ENCODE measurements at places on chromosomes 6 and 20.
A peak's percentile ranks its signal among the peaks of the same experiment; 100 is the strongest.

DNA sequence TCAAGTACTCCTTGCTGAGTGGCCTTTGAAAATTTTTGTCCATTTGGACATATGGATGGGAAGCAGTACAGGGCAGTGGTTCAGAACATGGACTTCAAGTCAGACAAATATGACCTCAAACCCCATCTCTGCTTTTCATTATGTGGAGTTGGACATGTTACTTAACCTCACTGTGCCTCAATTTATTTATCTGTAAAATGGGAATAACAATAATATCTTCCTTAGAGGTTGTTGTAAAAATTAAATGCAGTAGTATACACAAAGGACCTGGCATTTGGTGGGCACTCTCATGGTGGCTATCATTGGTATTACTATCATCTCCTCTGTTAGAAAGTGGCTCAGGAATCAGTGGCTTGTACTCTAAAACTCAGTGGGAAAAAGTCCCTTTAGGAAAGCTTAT, 204.0 kb upstream of the MYLIP start:
- DNase-seq, result no peak

GRCh38 chr6:45806172-45806571, 209.5 kb downstream of the CLIC5 start:
- no peak for DNase-seq

- DNase-seq, result peak; percentile 47
Measured at GRCh38 chr6:48032151-48032550, 78.8 kb downstream of the PTCHD4 start.

- DNase-seq, result no peak
Measured at GRCh38 chr6:22350109-22350508, 53.3 kb upstream of the PRL start.

- DNase-seq, result no peak
Measured at GRCh38 chr6:28312939-28313338, 23.0 kb downstream of the ZSCAN31 start.

GRCh38 chr6:14406614-14407331, 289.2 kb downstream of the CD83 start:
- DNase-seq, result no peak

DNA sequence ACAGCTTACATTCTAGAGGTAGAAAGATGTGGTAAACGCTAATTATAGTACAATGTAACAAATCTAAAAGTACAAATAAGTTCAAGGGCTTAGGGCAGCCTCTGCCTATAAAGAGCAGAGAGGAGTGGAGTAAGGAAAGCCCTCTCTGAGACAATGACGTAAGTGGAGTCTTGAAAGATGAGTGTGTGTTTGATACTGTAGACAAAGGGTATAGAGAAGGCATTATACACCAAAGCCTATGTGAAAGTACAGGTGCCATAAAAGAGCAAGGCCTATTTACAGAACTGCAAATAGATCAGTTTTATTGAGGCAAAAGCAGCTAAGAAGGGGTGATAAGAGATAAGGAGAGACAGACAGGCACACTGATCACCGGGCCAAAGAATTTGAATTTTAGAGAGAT, 10.9 kb downstream of the GOPC start:
- DNase-seq, result no peak

DNA sequence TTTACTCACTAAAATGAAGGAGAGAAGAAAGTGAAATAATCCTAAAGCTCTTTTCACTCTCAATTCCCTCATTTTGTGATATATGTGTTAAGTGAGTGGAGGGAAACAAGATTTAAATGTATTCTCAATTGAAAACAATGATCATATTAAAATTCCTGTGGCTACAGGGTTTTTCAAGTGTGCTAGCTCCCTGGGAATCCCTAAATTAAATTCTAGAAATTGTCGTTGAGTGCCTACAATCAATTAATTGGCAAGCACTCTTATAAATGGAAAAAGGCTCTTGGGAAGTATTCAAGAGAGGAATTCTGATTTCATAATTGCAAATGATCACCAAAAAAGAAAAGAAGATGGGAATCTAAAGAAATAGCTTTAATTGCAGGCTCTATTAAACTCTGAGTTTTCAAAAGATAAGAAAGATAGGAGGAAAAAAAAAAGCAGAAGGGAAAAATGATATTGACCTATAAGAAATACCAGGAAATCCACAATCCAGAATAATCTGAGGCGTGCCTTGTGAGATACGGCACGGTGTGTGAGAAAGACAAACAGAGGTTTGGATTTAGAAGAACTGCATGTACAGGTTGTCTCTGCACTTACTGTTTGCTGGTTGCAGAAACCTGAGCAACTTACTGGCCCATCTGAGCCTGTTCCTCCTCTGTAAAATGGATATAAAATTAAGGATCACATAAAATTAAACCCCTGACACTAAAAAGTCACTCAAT, 18.3 kb upstream of the MBOAT1 start:
- DNase-seq, result no peak

DNA sequence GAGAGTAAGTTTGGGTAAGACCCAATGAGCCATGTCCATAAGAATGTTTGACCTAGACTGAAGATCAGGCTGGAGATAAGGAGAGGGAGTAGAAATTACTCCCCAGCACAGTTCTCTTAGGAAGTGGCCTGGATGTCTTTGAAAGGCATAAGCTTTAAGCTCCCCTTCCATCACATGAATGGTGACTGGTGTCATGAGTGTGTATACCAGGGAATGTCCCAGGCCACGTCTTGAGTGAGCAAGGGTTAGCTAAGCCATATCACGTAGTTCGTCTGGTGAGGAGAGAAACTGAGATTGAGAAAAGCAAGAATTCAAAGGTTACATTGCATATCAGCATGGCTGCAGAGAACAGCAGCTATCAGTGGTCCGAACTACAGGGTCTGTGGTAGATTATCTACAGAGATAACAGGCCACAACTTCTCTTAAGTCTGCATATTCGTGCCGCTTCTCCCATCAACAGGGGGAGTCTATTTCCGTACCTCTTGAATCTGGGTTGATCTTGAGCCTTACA, 60.1 kb upstream of the BMP2 start:
- no peak for DNase-seq

GRCh38 chr6:135638108-135638507, 140.6 kb upstream of the AHI1 start:
- DNase-seq, result no peak

- no peak for DNase-seq
Measured at GRCh38 chr6:75608956-75609533, 7.4 kb downstream of the SENP6 start.

DNA sequence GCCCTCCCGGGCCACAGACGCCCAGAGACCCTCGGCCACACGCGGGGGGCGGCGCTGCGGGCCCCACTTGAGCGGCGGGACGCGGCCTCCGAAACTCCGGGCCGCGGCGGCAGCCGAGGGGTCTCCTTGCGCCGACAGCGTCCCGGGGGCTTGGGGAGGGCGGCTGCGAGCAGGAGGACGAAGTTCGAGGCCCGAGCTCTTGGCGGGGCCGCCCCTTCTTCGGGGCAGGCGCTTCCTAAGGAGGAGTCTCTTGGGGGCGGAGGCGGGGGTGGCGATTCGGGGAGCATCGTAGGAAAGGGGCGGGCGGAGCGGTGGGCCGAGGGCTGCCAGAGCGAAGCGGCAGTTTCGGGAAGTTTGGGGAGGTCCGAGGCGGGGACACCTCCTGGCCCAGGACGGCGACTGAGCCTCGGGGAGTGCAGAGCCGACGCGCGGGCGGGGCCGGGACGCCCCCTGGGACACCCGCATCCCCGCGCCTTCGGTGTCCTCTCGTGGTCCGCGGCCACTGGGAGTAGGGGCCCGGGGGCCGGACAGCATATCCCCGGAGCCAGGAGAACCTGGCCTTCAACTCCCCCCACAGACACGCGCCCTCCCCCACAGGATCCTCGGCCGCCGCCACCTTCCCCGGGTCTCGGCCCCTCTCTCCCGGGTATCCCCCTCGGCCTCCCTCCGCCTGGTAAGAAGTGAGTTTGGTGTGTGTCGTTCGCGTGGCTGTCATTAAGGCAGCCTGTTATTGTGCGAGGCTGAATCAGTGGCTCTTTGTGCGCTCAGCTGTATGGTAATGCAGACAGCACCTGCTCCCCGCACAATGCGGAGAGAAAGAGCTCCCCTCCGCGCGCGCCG, 613 bp upstream of the DLL1 start:
- DNase-seq, result peak; percentile 73

DNA sequence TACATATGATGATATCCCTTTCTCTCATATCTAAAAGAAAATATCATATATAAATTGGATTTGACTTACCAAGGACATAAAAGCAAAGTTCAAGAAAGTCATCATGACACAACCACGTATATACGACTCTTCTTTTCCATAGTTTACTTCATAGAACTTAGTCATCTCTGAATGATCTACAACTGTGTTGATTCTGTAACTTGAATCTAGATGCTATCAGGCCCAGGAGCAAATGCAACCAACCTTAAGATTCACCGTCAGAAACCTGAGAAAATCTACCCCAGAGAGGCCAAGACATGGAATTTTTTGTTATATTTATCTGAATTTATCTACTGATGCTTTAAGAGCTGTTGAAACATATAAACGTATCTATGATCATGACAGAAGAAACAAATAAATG, 165.6 kb downstream of the PDE10A start:
- DNase-seq, result no peak

GRCh38 chr6:158290040-158290439, 22.2 kb upstream of the TULP4 start:
- DNase-seq, result no peak

- no peak for DNase-seq
Measured at GRCh38 chr6:53066077-53066417, 843 bp downstream of the FBXO9 start.

DNA sequence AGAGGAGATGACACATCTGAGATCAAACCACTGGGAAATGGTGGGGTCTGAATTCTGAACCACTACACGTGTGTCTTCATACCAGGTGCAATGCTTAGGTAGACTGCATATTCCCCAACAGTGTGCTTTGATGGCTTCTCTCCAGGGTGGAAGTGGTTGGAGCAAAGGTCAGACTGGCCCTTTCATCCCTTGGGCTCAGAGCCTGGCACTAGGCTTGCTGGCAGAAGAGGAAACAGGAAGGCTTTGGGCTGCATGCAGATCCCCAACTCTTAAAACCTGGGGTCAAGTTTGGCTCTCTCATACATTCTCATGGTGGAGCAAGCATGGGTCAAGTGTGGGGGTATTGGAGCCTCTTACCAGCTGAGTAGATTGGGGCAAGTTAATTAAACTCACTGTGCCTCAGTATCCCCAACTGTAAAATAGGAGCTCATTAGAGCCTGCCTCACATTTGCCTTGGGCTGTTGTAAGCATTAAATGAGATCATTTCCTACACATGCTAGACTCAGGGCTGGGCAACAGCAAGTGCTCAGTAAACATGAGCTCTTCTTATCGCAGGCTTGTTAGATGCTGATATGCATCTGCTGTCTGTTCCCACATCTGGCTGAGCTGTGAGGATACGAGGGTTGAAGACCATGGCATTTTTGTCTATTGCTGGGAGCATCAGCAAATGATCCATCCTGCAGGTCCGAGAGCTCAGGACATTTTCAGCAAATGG, 51.6 kb upstream of the FAM83D start:
- DNase-seq, result no peak

- DNase-seq, result peak; percentile 64
Measured at GRCh38 chr6:107600936-107601335, 111.0 kb downstream of the SOBP start.

- DNase-seq, result no peak
Measured at GRCh38 chr20:22826306-22827230, 208.5 kb upstream of the SSTR4 start.

Data from right hindlimb (tissue), 1 donor.